ENCODE measurements at places on chromosomes 3 and 15.

GRCh38 chr3:57647292-57647940 is 45.5 kb downstream of the DENND6A start:
- DNase-seq: no peak

GRCh38 chr3:172904711-172905373 is 154.3 kb downstream of the ECT2 start:
- DNase-seq: no peak

GRCh38 chr3:44330444-44330843 is 8.1 kb upstream of the TCAIM start:
- no peak for DNase-seq

DNA sequence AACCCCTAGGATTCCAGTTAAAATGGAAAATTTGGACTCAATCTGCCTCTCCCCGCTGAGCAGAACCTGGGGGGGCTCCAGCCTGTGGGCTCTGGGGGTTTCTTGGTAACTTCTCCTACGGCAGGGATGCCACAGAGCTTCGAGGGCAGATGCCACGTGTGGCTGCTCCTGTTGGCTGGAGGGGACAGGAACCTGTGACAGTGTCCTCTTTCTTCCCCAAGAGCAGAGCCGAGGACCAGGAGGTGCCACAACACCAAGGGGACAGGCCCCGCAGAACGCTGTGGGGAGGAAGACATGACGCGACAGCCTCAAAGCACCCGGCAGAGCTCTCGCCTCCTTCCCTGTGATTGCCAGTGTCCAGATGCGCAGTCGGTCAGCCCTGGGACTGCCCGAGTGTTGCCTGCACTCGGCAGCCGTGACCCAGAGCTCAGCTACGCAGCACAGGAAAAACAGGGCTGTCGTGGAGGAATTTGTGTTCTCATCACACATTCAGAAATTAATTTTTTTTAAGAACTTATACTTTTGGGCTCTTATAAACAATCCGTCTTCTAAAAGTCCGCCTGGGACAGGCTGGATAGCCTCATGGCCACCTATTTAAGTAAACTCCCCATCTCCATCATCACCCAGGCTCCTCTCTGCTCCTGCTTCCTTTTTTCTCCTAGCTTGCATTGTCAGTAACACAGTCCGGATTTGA is 131.9 kb upstream of the MEF2A start:
- DNase-seq: no peak

DNA sequence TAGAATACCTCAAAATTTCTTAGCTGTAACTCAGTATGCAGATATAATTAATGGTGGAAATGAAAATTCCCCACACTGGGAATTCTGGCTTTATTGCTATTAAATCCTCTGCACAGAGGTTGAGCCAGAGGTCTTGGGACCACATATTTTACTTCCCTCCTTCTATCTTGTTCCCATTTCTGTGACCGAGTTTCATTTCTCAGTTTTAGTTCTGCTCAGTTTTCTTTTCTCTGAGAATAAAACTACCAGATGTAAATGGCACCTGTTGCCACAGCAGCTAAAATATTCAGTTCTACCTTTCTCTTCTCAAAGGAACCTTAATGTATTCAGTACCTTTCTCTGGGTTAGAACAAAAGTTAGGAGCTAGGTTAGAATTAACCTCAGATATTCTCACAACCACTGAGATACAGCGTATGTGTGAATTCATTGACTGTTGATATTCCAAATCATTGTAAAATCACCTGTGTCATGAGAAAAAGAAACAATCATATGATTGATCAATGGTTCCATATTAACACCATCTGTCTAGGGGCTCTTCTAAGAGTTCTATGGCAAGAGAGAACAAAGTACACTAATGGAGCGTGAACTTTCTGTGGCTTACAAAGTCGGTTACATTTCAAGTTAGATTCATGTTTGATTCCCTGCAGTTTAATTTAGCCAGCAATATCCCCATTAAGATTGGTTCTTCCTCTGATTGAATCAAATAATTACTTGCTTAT is 374.1 kb downstream of the EFHB start:
- DNase-seq: no peak

GRCh38 chr3:55156851-55157650 is 229.2 kb upstream of the LRTM1 start:
- no peak for DNase-seq

- peak; percentile 23 for DNase-seq
Measured at GRCh38 chr3:131081224-131081623, 54.5 kb downstream of the NEK11 start.

All from GM03348 (cell line).